ENCODE measurements at places on chromosomes 3 and 15. TPM values are rescaled to one million over a fixed set of nuclear protein-coding genes. Genes with fewer than 3 reads are reported as not detected.

DNA sequence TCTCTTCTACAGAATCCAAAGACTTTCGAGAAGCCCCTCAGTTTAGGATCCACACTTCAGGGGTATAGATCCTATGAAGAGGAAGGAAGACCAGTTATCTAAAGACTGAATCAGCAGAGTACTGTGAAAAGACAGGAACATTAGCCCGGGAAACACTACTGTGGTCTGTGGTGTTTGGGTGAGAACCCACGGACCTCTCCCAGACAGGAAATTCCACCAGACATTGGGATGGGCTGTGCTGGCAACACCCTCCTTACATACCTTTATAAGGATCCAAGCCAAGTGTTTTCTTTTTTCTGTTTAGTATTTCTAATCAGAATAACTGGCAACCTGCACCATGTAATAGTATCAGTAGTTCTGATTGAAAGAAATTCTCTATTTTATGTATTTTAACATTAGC lies 14.1 kb downstream of the TMEM207 start:
- no peak for DNase-seq

GRCh38 chr3:169660709-169661360 lies 2.7 kb downstream of the MECOM start:
- DNase-seq = no peak

DNA sequence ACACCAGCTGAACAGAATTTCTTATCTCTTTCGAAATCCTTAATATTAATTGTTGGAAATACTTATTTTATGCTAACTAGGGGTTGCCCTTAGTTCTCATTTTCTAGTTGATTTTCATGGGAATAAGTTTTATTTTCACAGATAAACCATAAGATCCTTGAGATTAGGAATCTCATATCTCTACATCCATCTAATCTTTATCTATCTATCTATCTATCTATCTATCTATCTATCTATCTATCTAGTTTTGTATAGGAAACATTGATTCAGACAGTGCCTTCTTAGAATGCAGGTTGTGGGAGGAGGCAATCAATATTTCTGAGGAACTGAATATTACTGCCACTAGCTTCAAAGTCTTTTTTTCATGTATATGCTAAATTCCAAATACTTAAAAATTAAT lies 3.5 kb upstream of the KBTBD8 start:
- no peak for DNase-seq

DNA sequence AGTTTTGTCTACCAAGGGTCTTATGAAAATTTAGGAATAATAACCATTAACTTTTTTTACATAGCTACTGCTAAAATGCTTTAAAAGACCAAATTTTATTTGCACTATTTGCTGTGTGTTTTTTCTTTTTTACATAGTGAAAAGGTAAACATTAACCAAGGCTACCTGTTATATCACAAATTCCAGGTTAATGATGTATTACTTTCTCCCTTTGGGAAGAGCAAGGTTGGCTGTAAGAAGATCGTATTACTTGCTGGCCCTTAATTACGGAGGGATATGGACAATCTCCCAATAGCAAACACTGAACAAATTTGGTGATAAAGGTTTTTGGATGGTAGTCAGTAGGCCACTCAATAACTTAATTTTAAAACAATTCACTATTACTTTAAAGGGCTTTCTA lies 22.4 kb downstream of the LRRC58 start:
- DNase-seq = no peak

DNA sequence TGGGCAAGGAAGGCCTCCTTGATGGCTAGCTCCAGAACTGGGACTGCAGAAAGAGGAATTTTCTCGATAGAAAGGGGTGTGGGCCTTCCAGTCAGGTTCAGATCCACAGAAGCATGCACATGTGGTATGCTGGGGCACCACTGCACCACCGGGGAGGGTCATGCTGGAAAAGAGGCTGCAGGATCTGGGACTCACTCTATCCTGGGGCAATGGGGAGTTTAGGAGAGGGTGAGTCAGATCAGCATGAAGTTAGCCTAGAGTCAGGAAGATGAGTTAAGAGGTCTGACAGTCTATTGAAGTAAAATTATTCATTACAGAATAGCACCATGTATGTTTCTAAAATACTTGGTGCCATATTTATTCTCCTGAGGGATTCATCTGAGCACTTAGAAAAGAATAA lies 130.2 kb upstream of the TOPAZ1 start:
- DNase-seq = no peak

DNA sequence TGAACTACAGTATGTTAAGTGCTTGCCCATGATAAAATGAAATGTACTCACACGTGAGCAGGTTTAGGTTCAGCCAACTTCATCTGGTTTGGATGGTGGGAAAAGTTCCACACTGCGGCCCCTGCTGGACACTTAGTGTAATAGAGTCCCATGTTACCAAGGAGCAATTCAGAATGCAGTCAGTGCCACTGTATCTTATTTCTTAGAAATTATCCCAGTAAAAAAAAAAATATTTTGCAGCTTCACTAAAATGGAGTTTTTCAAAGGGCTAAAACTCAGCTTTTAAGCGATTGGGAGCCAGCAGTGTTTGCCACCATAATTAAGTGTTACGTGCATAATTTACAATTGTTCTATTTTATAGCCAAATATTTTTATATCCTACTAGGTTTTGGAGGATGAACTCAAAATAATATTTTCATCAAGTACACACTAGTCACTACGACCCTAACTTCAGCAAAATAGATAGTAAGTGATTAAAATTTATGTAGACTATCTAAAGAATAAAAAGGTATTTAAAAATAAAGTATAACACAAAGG lies 371.7 kb upstream of the GBE1 start:
- no peak for DNase-seq

- no peak for DNase-seq
Observed at GRCh38 chr15:51129535-51130188, 35.0 kb upstream of the TNFAIP8L3 start.

DNA sequence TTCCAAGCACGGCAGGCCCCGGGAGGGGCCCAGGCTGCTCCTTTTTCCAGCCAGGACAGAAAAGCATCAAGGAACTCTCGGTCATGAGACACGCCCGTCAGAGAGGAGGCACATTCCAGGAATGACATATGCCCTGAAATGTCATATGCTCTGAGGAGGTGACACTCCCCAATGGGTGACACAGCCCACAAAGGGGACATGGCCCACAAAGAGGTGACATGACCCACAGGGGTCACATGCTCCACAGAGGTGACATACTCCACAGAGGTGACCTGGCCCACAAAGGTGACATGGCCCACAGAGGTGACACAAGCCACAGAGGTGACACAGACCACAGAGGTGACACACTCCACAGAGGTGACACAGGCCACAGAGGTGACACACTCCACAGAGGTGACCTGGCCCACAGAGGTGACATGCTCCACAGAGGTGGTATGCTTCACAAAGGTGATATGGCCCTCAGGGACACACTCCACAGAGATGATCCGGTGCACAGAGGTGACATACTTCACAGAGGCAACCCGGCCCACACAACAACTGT lies 79.2 kb downstream of the ABHD5 start:
- DNase-seq = no peak

- DNase-seq = no peak
Observed at GRCh38 chr3:148953094-148953493, 38.2 kb upstream of the GYG1 start.

GRCh38 chr3:16482194-16482769 lies 31.2 kb downstream of the RFTN1 start:
- DNase-seq = no peak

DNA sequence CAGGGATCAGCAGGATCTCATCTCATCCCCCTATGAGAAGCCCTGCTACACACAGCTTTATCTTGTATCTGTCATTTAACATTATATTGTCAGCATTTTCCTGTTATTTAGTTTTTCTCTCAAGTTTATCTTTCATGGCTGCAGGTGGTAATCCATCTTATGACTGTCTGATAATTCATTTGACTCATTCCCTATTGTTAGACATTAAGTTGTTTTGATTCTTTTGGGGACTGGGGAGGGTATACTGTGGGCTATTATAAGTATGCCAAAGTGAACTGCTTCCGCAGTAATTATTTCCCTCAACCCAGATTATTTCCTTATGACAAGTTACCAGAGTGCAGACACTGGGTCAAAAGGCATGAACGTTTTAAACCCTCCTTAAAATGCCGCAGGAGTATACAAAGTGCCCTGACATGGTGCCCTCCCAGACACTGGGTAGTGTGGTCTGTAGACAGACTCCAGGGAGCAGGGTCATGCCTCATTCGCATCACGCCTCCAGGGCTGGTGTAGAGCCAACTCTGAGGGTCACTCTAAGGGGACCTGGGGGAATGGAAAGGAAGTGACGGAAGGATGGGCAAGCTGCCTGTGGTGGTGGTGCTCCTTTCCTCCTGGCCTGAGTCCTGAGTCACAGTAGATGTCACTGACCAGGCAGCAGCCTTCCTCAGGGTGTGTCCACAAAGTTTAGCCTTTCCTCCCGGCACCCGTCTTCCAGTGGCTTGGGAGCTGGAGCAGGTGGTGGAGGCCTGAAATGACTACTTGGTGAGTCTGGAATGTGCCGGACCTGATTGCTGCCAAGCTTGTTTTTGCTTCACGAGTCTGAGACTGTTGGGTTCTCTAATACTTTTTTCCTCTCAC lies 11.6 kb downstream of the GPR160 start:
- no peak for DNase-seq

The TMEM158 gene
- total RNA-seq = 10.1 TPM

The RMDN3 gene
- 30.4 TPM for total RNA-seq

The BAHD1 gene
- total RNA-seq = 21.6 TPM

The CLDN16 gene
- total RNA-seq = 0.10 TPM

The CEP152 gene
- 9.5 TPM for total RNA-seq
